ENCODE measurements at places on chromosomes 13 and 19. TPM values are rescaled to one million over a fixed set of nuclear protein-coding genes. Genes with fewer than 3 reads are reported as not detected.

The MATK gene
- 0.99 TPM for total RNA-seq

The WDR88 gene
- not detected for total RNA-seq

The BEST2 gene
- total RNA-seq, result 2.9 TPM

The ATP8A2 gene
- total RNA-seq, result 0.02 TPM

The MCEMP1 gene
- total RNA-seq, result not detected

The GRK1 gene
- total RNA-seq, result not detected

The ADGRE1 gene
- 4.7 TPM for total RNA-seq

The KLK15 gene
- total RNA-seq, result not detected

The ZNF570 gene
- 4.7 TPM for total RNA-seq

The HSH2D gene
- not detected for total RNA-seq

The ERVK3-1 gene
- total RNA-seq, result 104 TPM

The TMEM38A gene
- total RNA-seq, result 1.1 TPM

The ITGBL1 gene
- total RNA-seq, result 1.5 TPM

The LRG1 gene
- 0.06 TPM for total RNA-seq

The SHKBP1 gene
- 138 TPM for total RNA-seq

The INTS6 gene
- 8.7 TPM for total RNA-seq

The MYH14 gene
- total RNA-seq, result 6.3 TPM

The ILF3 gene
- 162 TPM for total RNA-seq

The KIR2DL4 gene
- total RNA-seq, result not detected

All from A549 treated with Hydrocortisone at 1 μM for 4 hours (cell line).